ENCODE measurements at places on chromosomes 3 and 15.

DNA sequence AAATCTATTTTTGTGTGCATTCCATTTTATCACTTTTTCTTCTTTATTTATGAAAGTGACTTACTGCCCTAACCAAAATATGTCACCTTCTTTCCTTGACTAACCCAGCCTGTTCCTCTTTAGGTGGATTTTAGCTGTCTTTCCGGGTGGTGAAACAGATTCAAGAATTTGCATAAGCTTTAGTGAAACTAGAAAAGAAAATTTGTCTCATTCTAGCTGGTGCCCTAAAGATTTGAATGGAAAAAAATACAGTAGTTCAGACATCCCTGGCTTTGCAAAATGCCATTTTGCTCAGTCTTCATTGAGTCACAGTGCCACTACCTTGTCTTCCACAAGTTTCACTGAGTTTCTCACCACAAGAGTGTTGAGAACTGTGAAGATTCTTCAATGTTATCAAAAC lies 28.2 kb upstream of the CCDC50 start:
- DNase-seq, result no peak

DNA sequence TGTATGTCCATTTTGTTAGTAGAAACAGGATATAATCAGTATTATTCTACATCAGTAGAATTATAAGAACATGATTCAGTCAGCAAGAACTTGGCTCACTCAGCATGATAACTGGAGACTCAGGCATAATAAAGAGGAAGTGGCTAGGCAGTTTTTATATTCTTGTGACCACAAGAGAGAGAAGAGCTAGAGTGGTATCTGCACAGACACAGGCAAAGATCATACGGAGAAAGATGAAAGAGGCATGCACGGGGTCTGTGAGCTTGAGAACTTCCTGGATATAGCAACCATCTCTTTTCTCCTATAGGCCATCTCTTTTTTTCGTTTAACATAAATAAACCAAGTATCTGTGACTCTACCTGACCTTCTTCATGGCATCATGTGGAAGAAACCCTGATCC lies 46.8 kb downstream of the MYO5A start:
- peak; percentile 88 for DNase-seq

- DNase-seq, result no peak
Observed at GRCh38 chr3:68249265-68249664, 594.9 kb upstream of the SUCLG2 start.

GRCh38 chr3:44932986-44933944 lies 42.7 kb downstream of the ZDHHC3 start:
- DNase-seq, result no peak

DNA sequence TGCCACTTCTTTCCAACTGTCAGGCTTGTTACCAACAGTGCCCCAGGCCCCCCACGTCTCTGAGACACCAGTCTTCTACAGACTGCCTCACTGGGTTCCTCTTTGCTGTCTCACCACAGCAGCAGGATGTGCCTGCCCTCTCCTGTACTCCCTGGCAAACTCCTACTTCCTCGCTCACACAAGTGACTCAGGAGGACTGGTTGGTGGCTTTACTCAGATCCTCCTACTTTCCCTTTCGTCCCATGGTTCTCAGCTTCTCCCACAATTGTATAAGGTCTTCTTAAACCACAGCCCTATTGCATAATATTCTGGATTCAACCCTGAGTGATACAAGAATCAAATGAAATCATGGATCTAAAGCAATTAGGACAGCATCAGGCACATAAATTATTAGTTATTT lies 246.6 kb upstream of the PROK2 start:
- no peak for DNase-seq

DNA sequence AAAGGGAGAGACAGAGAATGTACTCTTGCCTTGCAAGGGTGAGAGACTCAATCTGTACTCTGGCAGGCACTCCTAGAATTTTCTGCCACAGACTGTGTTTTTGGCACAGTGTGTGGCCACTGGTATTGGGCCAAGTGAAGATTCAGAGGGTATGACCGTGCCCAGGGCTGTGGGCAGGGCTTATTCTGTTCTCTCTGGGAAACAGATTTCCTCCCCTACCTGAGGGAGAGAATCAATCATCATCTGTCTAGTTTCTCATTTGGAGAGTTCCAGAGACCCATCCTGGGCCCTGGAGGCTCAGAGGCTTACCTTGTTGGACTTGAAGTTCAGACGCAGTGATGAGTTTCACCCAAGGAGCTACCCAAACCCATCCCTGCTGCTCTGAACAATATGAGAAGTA lies 28.2 kb downstream of the CSTA start:
- no peak for DNase-seq

- DNase-seq, result no peak
Observed at GRCh38 chr3:152574461-152575079, 260.4 kb upstream of the P2RY1 start.

- DNase-seq, result peak; percentile 7
Observed at GRCh38 chr3:109275702-109276293, 40.5 kb downstream of the DPPA2 start.

GRCh38 chr3:129311054-129311902 lies 32.6 kb downstream of the HMCES start:
- DNase-seq, result no peak

GRCh38 chr3:151282921-151283320 lies 4.6 kb upstream of the P2RY14 start:
- DNase-seq, result no peak

- no peak for DNase-seq
Observed at GRCh38 chr3:63949005-63949404, 36.8 kb upstream of the SCAANT1 start.

GRCh38 chr3:64908251-64908685 lies 220.5 kb upstream of the ADAMTS9 start:
- DNase-seq, result no peak
